ENCODE measurements at places on chromosomes 13 and 19.

DNA sequence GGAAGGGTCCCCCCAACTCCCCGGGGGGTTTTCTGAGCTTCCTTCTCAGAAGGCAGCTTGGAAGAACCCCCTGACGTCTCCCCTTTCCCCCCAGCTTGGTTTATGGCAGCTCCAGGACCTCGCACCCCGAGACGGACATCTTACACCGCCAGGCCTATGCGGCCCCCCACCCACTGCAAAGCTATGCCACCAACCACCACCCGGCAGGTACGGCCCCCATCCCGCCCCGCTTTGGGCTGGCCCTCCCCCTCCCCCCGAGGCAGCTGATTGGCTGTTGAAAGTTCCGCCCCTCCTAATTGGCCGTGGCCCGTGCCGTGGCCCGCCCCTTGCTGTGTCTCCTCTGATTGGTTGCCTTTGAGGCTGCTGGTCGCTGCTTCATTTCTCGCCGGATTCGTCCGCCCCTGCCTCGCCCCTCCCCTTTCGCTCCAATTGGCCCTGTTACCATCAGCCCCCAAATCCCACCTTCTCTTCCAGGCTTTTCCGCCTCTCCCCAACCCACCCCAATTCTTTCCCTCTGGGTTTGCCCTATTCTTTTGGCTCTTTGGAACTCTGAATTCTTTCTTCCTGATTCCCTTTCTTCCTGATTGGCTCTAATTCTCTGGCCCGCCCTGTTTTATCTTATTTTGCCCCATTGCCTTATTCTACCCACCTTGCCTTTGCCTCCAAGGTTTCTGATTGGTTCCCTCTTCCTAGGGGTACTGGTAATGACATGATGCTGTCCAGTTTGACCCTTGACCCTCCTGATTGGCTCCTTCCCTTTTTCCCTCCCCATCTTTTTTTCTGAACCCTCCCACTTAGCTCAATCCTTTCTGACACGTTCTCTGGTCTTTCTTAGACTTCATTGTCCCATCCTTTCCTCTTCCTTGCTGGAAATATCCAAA is 2.5 kb downstream of the PRR12 start:
- peak; percentile 89 for DNase-seq

GRCh38 chr19:32537580-32537979 is 43.4 kb upstream of the PDCD5 start:
- DNase-seq, result no peak

- no peak for DNase-seq
Measured at GRCh38 chr13:21583478-21583877, 20.5 kb downstream of the MICU2 start.

DNA sequence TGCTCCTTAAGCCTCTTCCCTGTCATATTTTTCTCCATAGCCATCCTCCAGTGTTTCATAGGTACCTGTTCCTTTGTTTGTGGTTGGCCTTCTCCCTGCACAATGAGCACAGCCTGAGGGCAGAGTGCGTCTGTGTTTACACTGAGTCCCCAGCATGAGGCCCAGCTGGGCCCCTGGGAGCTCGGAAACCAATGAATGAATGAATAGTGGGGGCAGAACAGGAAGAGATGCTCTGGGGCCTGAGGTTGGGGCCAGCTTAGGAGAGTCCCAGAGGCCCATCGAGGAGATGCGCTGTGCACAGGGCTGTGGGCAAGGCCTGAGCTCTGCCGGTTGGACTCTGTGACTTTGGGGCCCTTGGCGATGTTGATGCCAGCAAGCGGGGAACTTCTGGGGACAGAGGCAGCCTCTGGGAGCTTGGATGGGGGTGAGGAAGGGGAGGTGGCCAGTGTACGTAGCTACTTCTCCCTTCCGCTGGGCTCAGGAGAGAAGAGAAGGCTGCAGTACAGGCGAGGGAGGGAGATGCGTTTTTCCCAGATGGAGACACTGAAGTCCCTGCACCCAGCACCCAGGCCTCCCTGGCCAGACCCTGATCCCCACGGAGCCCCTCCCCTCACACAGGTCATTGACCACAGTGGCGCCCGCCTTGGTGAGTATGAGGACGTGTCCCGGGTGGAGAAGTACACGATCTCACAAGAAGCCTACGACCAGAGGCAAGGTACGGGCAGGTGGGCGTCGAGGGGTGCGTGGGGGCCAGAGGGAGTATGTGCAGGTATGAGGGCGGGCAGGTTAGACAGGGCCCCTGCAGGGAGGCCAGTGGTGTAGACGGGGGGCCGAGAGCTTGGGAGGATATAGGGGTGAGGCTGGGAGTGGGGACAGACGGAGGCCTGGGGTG is 5.1 kb downstream of the TBCB start:
- no peak for DNase-seq

- DNase-seq, result no peak
Measured at GRCh38 chr19:2129486-2129885, 21.9 kb downstream of the AP3D1 start.

GRCh38 chr19:13085666-13086065 is 17.0 kb downstream of the LYL1 start:
- no peak for DNase-seq

DNA sequence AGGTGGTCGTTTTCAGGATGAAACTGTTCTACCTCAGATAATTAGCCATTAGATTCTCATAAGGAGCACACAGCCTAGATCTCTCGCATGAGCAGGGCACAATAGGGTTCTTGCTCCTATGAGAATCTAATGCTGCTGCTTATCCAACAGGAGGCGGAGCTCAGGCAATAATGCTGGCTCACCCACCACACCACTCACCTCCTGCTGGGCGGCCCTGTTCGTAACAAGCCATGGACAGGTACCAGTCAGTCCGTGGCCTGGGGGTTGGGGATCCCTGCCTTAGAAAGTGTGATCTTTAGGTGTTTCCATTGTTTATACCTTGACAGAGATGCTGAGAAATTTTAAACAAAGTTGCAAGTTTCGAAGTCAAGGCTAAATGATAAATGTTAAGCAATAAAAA is 344.6 kb upstream of the HTR2A start:
- no peak for DNase-seq

DNA sequence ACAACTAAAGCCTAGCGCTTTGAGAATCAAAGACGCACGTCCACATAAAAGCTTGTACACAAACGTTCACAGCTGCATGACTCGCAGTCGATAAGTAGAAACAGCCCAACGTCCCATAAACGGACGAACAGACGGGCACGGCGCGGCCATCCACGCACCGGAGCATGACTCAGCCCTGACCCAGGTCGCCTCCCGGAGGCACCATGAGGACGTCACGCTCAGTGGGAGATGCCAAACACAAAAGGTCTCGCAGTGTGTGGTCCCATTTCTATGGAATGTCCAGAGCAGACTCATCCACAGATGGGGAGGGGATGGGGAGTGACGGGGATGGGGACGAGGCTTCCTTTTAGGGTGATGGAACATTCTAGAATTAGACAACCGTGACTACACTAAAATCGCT is 9.4 kb downstream of the POLRMT start:
- no peak for DNase-seq

DNA sequence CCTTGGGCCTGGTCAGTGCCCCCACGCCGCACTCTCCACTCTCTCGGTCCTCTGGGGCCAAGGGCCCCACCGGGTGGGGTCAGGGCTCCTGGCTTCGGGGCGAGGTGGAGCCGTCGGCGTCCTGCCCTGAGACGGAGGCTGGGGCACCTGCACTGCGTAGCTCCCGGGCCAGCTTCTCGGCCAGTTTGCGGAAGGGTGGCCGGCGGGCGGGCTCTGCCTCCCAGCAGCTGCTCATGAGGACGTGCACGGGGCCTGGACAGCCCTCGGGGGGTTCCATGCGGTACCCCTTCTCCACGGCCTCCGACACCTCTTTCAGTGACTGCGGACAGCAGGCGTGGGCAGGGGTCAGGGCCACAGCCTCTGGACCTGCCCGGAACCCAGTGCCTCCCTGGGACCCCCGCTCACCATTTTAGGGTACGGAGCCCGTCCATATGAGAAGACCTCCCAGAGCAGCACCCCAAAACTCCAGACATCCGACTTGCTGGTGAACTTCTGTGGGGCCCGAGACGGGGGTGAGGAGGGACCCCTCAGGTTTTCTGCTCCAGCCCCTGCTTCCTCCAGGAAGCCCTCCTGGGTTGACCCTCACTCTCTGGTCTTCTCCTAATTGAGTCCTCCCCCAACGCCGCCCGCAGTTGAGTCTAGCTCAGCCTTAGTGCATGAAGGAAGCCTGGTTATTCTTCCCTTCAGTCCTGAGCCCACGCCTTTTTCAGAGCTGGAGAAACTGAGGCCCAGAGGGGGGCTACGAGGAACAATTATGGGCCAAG is 6.3 kb upstream of the RAX2 start:
- no peak for DNase-seq

DNA sequence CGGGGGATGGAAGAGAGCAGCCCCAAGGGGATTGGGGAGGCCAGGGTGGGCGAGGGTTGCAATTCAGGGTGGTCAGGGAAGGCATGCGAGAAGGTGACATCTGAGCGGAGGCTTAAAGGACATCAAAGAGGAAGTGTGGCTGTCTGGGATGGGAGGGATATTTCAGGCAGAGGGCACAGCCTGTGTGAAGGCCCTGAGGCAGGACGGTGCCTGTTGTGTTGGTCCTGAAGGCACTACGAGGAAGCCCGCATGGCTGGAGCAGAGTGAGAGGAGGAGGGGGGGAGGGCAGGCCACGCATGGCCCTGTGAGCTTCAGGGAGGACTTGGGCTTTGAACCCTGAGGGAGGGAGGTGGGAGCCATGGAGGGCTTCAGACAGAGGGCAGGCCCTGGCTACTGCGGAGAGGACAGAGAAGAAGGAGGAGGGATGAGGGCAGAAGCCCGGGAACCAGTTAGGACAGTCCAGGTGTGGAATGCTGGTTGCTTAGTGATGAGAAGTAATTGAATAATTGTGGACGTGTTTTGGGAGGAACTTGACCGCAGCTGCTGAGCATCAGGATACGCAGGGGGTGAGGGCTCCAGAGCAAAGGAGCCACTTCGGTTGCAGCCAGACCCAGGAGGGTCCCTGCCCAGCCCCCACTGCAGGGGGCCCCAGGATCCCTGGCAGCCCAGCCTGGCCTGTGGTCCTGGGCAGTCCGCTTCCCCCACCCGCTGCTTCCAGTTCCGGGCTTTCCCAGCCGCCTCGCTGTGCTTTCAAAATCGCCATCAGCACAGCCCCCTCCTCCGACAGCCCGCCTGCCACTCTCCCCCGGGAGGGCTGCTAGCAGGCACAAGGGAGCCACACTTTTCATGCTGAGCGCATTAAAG is 6.2 kb downstream of the TLE6 start:
- DNase-seq, result peak; percentile 56

DNA sequence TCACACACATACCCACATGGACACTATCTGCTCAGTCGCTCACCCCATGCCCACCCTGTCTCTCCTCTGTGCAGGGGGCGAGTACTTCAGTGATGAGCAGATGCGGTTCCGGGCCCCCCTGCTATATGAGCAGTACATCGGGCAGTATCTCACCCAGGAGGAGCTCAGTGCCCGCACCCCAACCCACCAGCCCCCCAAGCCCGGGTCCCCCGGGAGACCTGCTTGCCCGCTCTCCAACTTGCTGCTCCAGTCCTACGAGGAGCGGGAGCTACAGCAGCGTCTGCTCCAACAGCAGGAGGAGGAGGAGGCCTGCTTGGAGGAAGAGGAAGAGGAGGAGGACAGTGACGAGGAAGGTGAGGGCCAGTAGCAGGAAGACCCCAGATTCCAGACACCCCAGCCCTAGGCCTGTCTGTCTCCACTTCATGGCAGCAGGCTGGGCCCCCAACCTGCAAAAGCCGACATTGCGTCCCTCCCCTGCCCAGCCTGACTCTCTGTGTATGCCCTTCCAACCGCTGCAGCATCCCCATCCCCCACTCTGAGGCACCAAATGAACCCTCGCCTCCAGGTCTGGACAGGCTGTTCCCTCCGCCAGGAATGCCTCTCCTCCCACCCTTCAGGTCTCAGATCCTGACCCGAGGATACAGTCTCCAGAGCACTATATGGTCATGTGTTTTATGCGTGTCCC is 9.7 kb downstream of the CCDC97 start:
- DNase-seq, result no peak

Data from neural crest cell (in vitro differentiated cells).